ENCODE measurements at places on chromosomes 13 and 19.

DNA sequence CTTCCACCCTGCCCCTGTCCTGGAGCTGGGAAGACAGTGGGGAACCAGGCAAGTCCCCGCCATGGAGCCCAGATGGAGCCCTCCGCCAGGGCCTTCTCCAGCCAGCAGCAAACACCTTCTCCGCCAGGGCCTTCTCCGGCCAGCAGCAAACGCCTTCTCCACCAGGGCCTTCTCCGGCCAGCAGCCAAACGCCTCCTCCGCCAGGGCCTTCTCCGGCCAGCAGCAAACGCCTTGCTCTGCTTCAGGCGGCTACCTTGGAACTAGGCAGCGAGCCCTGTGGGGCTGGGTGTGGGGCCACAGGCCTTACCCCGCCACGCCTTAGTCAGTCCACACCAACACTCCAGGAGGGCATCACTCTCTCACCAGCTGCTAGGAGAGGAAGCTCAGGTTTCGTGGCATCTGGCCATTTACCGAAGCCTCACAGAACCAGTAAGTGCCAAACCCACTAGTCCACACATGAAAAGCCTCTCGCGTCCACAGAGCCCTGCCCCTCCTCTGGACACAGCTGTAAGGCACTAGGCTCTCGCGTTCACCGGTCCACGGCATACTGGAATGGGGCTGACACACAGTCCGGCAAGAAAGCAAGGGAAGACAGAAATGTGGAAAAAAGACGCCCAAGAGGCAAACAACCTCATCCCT is 41.0 kb downstream of the MLLT1 start:
- ATAC-seq, result no peak

GRCh38 chr13:84844473-84844872 is 954.7 kb downstream of the SLITRK6 start:
- ATAC-seq, result no peak

DNA sequence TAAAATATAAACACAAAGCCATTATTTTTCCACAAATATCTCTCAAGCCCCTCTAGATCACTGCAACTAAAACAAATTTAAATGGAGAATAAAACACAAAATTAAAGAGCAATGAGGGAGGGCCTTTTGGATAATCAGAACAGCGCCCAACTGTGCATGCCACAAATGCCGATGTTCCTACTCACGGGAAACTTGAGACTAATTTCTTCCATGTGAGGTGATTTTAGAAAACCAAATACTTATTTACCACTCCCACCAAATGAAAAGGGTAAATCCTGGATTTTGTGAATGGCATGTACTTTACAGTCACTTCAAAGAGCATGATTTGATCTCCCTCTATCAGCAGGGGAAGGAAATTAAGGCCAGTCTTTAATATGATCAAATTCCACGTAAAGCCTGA is 74.8 kb downstream of the SLC7A1 start:
- ATAC-seq, result no peak

DNA sequence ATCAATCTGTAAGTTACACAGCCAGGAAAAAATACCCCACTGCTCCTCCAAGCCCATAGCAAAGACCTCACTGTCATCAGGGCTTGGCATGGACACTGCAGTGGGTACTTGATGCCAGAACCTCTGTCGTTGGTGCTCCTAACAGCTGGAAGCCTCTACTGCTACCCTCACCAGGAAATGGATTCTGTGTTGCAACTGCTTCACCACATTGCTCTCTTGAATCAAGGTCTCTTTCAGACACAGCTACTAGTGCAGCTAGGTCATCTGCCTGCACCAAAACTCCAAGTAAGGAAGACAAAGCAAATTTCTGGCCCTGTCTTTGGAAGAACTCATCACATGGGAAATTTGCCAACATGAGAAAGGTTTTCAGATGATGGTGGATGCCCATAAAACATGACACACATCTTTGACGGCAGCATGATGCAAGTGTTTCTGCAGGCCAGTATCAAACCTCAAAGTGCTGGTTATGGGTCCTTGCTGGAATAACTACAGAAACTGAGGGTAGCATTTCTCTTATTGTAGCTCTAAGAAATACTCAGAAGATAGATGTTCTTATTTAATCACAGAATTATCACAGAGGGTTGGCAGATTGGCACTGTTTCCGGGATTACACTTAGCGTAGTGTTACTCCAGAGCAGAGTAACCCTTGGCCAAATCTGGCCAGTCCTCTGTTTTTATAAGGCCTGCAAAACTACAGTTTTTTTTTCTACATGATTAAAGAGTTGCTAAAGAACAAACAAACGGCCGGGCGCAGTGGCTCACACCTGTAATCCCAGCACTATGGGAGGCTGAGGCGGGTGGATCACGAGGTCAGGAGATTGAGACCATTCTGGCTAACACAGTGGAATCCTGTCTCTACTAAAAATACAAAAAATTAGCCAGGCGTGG is 12.9 kb upstream of the PCCA start:
- ATAC-seq, result no peak

DNA sequence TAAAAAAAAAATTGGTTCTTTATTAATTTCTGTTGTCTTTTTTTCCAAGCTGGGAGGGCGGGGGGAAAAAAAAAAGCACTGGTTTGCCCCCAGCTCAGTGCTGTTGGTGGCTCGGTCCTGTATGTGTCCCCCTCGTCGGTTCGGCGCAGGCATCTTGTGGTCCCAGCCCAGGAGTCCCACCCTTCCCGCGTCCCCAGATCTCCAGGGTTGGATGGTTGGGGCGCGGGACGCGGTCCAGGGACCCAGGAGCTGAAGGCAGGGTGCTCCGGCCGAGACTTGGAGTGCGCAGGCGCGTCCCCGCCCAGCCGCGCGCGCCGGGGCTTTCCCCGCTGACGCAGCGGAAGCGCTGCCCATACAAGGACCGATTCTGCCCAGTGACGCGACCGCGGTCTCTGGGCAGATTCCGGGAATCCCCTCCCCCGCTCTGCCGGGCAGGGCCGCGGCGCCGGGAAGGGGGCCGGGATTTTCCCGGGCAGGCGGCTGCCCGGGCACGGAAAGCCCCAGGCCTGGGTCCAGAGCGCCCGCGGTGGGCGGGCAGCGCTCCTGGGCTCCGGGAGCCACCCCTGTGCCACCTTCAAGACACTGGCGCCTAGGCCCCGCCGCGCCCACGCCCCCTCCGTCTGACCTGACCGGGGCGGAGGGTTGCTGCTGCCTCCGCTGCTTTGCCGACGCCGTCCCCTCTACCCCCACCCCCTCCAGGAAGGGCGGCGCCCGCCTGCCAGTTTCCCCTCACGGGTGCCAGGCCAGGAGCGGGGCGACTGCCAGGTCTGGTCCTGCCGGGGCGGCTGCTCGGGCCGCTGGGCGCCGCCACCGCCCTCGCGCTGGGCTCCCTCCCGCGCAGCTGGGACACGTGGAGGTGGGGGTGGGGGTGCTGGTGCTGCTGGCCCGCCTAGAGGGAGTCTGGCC is 2.3 kb downstream of the JUNB start:
- peak; percentile 61 for ATAC-seq

GRCh38 chr13:98912846-98913245 is 65.0 kb downstream of the DOCK9 start:
- no peak for ATAC-seq

GRCh38 chr13:91132786-91133185 is 214.7 kb upstream of the MIR17HG start:
- no peak for ATAC-seq

DNA sequence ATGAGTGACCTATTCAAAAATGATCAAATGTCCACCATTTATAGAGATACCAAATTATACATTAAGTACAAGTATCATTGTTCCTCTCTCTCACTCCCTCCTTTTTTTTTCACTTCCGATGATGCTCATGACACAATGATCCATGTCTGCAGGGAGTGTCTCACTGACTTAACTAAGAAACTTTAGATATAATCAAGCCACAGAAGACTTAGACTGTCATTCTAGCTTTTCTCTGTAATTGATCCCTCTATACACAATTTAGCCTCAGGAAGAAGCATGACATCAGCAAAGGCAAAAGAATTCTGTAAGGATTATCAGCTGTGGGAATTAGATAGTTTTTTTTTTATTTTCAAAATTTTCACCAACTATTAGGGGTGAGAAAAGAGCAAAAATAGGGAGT is 734.9 kb upstream of the PCDH9 start:
- no peak for ATAC-seq

DNA sequence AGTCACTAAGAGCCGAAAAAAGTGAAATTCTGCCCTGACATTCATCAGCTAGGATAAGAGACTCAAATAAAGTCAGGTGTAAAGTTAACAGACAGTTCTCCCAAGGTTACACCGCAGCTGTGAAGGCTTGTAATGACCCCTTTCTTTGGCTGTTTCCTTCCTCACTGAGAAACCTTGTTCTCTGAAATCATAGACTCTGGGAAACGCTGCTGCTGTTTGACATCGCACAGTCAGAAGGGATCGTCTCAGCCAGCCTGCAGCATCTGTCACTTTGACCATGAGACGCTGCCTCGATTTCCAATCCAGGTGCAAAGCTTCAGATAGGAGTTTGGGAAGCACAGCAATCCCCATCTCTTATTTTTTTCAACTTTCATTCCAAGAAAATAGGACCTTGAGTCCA is 678 bp downstream of the BCAT2 start:
- no peak for ATAC-seq
